ENCODE measurements at places on chromosomes 12 and 14.

DNA sequence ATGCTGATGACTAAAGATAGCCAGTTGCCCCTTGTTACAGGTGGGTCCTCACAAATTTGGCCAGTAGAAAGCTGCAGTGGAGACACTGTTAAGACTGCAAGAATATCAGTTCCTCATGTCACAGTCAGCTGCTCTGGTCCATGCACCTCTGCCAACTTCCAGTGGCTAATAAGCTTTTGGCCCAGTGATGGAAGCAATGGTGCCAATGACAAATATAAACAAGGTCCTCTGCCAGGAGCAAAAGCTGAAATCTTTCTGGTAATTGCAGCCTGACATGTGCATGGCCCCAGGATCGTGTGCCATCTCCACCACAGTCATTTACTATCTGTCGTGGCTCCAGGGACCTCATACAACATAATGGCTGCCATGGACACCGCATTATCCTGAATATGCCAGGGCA, 85.4 kb upstream of the TMEM260 start:
- DNase-seq = no peak

- no peak for DNase-seq
These were observed 111.2 kb downstream of the LRIG3 start for GRCh38 chr12:58809064-58809607.

GRCh38 chr14:44846232-44846824, 115.4 kb downstream of the KLHL28 start:
- no peak for DNase-seq

GRCh38 chr14:105939810-105940508, 413.6 kb downstream of the TMEM121 start:
- DNase-seq = no peak

DNA sequence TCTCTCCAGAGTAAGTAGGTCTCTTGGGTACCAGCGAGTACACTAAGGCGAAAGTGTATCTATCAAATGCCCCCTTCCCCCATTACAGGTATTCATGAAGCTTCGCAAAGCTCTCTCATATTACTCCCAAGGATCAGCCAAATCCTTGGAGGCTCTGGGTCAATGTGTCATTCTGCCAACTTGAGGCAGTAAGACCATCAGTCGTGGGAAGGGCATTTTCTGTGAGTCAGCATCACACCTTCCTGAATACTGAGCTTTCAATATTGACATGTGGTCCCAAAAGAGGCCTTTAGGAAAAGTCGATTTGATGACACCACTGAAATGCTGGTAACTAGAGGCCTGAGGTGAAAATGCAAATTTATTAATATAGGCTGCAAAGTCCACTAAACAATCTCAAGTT, 323.9 kb downstream of the LRIG3 start:
- DNase-seq = no peak

- DNase-seq = no peak
These were observed 125.9 kb upstream of the MAP1LC3B2 start for GRCh38 chr12:116433249-116433648.

GRCh38 chr14:101333335-101334280, 227.7 kb upstream of the DIO3 start:
- no peak for DNase-seq

DNA sequence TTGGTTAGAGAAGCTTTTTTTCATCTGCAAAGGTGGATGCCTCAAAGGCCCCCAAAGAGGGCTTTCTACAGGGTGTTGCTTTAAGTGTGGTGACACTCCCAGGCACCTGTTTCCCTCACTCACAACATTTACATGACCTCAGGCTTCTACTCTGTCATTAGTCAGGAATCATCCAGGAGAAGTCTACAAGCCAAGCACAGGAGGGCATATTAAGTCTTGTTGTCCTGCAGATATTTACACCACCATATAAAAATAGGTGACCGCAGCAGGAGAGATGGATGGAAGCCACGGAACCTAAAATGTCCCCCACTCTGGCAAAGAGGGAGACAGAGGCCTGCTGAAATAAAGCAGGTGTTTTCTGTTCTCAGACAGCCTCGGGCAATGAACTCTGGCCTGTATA, 7.5 kb upstream of the DPF3 start:
- DNase-seq = no peak

DNA sequence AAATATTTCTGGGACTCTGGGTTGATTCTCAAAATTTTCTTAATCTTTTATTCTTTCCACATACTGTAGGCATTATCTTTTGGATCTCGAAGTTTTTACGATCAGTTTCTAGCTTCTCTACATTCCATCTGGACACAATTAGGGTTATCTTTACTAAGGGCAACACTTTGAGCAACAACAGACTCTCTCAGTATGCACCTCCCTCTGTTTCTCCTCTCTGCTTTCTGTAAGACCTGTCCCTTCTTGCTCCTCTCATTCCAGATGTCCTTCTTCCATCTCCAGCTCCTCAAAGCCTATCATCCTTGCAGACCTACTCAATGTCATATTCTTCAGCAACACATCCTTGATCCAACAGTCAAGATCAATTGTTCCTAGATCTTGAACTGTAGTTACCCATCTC, 457.0 kb downstream of the SLC6A15 start:
- no peak for DNase-seq
